Activated naive CD8-positive, alpha-beta T cell treated with anti-CD3 and anti-CD28 coated beads, Interleukin-2, amount 10 ng/mL, durations not matched to agents 7 days and 5 days (primary cell): ENCODE measurements at places on chromosomes 13 and 19.

DNA sequence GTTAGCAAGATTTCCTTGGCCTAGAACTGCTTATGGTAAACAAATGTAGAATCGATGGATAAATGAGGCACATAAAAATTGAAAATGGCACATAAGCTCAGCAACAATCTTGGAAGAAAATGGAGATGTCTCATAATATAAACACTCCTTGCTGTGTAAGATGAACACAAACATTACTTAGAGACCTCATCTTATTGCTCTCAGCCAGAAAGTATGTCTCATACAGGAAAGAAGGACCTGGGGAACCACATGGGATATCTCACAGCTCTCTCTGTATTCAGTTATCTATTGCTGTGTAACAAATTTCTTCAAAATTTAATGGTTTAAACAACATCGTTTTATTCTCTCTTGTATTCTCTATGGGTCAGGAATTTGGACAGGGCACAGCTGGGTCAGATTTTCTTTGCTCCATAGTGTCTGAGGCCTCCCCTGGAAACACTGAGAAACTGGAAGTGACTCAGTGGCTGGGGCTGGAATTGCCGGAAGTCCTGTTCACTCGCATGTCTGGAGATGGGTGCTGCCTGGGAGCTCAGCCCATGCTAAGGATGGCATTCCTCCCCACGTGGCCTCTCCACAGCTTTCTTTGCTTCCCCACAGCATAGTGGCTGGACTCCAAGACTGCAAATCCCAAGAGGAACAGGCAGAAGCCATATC, 105.1 kb downstream of the NUFIP1 start:
- DNase-seq, result no peak

GRCh38 chr19:3783660-3784584, 2.3 kb downstream of the MATK start:
- DNase-seq, result peak; percentile 55

DNA sequence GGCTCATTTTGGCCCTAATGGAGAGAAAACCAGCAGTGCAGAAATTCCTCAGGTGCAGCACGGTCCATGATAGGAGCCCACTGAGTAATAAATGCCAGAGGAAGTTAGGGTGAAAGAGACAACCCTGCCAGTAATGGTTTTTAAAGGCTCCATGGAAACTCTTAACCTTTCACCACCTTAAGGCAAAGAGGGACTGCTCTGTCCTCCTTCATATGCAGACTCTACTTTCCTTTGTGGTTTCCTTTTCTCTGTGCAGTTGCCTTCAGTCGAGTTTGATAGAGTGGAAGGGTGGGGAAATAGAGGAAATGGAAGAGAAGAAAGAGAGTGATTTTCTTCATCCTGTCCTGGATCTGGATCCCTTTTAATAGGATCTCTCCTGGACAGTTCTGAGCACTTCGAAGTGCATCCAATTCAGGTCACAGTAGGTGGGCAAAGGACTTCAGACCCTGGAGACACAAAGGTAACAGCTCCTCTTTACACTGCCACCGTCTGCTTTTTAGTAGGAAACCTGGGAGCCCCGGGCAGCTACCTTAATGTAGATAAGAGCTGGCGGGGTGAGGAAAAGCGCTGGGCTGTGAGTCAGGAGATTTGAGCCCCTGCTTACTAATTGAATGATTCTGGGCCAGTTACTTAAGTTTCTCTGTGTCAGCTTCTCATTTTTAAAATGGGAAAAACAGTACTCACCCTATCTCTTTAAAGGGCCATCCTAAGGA, 294.8 kb downstream of the KCNRG start:
- no peak for DNase-seq

- DNase-seq, result no peak
Observed at GRCh38 chr13:74755065-74755464, 620.9 kb upstream of the KLF12 start.

DNA sequence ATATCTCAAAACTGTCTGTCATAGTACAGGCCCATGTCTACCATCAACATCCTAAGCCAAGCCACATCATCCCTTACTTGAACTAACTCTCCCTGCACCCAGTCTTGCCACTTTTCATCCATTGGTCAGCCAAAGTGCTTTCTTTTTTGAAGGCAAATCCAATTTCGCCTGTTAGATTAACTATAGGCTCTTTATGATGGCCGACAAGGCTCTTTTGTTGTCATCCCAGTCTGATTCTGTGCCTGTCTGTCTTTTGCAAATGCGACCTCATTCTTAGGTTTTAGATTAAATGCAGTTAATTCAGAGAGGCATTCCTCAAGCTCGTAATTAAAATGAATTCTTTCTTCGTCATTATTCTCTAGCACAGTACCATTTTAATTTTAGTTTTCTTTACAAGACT, 148.3 kb downstream of the HS6ST3 start:
- DNase-seq, result no peak

DNA sequence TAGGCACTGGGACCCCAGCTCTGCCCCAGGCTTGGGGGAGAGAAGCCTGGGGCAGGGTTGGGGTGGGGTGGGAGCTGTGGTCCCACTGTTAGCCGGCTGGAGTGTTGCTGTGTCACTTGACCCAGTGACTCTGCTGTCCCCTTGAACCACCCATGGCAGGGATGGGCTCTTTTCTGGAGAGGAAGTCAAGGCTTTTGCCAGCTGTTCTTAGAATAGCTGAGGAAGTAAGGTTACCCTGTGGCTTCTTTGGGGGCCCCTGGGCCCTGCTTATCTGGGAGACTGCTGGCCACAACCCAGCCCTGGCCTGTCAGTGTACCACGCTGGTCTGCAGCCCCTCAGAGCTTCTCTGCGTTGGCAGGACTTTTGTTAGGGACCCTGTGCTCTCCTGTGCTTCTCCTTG, 9.1 kb downstream of the PNPLA6 start:
- DNase-seq, result no peak

GRCh38 chr13:29452773-29453616, 142.5 kb downstream of the SLC7A1 start:
- no peak for DNase-seq

DNA sequence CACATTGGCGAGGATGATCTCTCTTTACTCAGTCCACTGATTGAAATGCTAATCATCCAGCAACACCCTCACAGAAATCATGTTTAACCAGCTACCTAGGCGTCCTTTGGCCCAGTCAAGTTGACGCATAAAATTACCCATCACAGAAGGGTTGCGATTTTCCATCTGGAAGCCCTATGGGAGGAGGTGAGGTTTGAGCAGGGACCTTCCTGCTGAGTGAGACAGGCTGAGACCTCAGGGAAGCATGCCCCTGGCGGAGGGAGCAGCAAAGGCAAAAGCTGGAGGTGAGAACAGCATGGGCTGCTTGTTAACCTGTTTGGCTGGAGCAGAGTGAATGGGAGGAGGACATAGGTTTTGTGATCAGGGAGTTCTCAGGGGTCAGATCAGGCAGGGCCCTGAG, 7.3 kb downstream of the TTC9B start:
- no peak for DNase-seq

GRCh38 chr13:106466691-106467426, 68.6 kb downstream of the EFNB2 start:
- DNase-seq, result no peak

DNA sequence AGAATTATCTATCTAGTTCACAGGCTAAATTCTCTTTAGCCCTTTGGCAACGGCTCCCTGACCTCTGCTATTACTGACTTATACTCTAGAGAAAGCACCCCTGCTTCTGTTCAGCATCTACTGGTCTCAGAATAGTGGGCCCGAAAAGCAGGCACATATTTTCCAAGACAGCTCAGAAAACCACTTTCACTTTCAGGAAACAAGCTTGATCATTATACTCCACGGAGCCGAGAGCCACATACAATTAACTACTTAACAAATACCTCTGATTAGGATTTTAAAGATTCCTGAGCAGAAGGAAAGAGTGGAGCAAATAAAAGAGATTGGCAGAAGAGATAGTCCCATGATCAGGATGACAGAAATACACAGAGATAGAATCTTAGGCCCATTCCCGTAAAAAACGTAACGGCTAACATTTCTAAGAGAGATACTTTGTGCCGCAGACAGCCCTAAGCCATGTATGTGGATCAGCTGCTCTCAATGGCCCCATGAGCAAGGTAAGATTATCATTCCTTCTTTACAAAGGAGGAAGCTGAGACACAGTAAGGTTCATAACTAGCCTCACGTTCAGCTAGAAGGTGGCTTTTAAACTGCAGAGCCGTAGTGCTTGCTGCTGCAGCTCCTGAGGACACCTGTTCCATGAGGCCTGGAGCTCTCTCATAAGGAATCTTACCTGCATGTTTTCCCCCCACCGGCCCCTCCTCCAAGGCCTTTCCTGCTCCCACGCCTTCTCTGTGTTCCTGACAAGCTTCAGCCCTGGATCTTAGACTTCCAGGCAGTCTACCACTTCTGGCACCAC, 227.2 kb downstream of the FOXO1 start:
- DNase-seq, result no peak

DNA sequence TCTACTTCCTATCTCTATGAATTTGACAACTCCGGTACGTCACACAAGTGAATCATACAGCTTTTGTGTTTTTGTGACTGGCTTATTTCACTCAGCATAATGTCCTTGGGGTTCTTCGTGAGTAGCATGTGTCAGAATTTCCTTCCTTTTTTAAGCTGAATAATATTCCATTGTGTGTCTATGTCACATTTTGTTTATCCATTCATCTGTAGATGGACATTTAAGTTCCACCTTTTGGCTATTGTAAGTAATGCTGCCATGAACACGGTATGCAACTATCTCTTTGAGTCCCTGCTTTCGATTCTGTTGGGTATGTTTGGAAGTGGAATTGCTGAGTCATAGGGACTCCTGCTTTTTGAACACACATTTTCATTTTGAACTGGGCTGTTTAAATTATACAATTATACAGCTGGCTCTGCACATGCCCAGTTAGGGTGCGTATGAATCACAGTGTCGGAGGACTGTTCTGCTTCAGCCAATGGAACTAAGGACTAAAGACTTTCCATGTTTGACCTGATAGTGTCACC, 43.0 kb upstream of the C13orf42 start:
- DNase-seq, result no peak

GRCh38 chr13:27276188-27276587, 5.6 kb downstream of the RASL11A start:
- DNase-seq, result no peak

DNA sequence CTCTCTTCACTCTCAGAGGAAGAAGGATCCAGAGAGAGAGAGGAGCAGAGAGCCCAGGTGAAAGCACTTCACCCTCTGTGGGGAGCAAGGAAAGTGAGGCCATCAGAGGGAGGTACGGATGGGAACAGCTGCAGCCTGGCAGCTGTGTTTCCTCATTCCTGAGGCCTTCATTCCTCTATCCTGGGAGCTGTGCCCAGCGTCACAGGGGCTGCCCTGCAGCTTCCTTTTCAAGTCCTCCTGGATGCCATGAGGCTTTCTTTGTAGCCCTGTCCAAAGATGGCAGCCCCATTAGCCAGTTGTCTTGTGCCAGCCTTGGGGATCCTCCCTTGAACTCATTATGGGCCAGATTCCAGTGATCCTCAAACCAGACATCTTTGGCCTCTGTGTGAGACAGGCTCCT, 76.8 kb upstream of the PCDH8 start:
- no peak for DNase-seq

DNA sequence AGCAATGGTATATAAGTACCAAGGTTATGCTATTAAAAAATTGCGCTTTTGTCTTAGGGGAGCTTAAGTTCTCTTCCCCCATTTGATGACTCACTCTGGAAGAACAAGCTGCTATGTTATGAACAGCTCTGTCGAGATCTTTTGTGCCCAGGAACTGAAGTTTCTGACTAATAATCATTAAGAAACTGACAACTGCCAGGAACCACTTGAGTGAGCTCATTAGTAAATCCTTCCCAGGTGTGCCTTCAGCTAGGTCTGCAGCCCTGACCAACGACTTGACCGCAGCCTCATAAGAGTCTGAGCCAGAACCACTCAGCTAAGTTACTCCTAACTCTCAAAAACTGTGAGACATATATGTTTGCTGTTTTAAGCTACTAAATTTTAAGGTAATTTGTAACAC, 147.8 kb downstream of the SLITRK6 start:
- no peak for DNase-seq

DNA sequence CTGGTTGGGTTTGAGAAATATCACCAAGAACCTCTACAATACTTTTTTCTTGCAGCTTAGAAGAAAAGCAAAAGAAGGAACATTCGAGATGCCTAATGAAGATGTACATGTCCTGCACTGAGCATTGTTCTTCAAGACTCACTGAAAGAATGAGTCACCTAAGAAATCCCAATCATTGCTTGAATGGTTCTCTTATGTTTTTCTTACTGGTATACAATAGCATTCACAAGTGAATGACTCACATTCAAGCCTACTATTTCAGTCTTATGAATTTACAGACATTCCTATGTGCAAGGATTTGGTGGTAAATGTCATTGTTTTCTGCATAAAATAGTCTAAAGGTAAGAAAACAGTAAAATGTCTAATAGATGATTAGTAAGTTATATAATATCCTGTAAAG, 594.6 kb downstream of the PCDH9 start:
- DNase-seq, result no peak

- no peak for DNase-seq
Observed at GRCh38 chr13:36323951-36324566, 22.1 kb downstream of the SPART start.

DNA sequence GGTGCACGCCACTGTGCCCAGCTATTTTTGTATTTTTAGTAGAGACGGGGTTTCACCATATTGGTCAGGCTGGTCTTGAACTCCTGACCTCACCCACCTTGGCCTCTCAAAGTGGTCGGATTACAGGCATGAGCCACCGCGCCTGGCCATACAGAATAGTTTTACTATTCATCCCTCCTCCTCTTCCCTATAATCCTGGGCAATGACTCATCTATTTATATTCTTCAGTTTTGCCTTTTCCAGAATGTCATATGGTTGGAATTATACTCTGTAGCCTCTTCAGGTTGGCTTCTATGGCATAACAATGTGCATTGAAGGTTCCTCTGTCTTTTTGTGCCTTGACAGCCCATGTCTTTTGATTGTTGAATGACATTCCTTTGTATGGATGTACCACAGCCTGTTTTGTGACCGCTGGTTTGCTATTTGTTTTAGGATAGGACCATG, 22.2 kb upstream of the LRP3 start:
- no peak for DNase-seq

GRCh38 chr19:42291435-42291810, 10.5 kb upstream of the PRR19 start:
- no peak for DNase-seq

- DNase-seq, result peak; percentile 38
Observed at GRCh38 chr13:112066624-112067004, 335 bp upstream of the SOX1 start.

GRCh38 chr13:110759710-110760109, 46.2 kb downstream of the ING1 start:
- DNase-seq, result no peak

DNA sequence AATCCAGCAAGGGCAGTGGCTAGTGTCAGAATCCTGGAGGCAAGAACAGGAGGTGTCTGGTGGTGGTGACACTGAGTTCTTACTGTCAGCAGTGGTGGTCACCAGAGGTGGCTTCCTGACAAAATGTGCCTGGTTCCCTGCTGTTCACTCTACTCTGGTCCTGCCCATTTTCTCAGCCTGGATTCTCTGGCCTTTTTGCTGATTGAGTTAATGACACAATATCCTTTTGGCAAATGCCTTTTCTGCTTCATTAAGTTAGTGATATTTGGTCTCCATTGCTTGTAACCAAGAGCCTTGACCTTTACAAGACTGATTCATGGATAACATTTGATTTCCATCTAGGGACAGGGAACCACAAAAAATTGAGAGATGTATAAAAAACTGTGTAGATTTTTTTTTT, 51.1 kb downstream of the RFC3 start:
- DNase-seq, result no peak
